Keratinocyte (primary cell): ENCODE measurements at places on chromosomes 5 and 9. TPM values are rescaled to one million over a fixed set of nuclear protein-coding genes. Genes with fewer than 3 reads are reported as not detected.

LIFR gene
- 1.00 to 1.1 TPM (median 1.0 TPM) in 3 replicates for polyA plus RNA-seq

FAM221B gene
- not detected in 3 replicates for polyA plus RNA-seq

C9orf43 gene
- 0.75 to 0.91 TPM (median 0.89 TPM) in 3 replicates for polyA plus RNA-seq

DNA sequence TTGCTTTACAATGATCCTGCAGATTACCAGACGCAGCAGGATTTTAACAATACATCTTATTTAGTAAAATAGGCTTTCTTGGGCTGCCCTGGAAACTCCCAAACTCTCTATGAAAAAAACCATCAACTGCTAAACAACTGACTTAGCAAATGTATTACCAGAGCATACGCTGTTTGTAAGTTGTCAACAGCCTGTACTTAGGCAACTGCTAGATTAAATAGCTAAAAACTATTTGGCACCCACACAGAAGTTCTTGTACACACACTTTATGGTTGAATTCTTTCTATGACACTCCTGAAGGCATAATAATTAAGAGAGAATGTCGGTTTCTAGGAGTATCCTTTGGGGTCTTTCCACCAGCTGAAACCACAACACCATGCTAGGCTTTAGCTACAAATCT is 123.9 kb downstream of the FBXO38 start:
- no peak overlapping the region for H3K4me3 ChIP-seq
- H3K36me3 ChIP-seq = no peaks in the 10 kb centered on the region
- no peaks in the 10 kb centered on the region for H3K27me3 ChIP-seq

DNA sequence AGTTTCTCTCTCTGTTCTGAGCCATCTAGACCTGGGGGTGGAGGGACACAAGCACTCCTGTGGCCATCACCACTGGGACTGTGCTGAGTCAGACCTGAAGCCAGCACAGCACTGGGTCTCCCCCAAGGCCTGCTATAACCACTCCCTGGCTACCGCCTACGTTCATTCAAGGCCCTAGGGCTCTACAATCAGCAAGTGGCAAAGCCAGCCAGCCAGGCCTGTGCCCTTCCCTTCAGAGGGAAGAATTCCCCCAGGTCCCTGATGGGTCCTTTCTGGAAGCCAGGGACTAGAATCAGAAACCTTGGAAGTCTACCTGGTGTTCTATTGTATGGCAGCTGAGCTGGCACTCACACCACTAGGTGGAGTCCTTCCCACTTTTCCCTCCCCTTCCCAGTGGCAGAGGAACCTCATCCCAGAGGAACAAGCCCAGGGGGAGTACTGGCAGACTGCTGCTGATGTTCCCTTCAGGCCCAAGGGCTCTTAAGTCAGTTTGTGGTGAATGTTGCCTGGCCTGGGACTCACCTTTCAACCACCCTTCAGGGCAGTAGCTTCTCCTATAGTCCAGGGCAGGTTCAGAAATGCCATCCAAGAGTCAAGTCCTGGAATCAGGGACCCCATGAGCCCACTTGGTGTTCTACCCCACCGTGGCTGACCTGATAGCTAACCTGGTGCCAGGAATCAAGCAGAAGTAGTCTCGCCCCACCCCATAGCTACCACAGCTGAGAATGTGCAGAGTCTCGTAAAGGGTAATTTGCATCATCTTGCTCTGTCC is 20.0 kb downstream of the JMY start:
- no peaks in the 10 kb centered on the region for H3K36me3 ChIP-seq
- no peak overlapping the region for H3K27ac ChIP-seq
- H3K4me3 ChIP-seq = no peak overlapping the region
- no peaks in the 10 kb centered on the region for H3K27me3 ChIP-seq
- peaks cover 7% of the 10 kb centered on the region for H3K4me1 ChIP-seq

DNA sequence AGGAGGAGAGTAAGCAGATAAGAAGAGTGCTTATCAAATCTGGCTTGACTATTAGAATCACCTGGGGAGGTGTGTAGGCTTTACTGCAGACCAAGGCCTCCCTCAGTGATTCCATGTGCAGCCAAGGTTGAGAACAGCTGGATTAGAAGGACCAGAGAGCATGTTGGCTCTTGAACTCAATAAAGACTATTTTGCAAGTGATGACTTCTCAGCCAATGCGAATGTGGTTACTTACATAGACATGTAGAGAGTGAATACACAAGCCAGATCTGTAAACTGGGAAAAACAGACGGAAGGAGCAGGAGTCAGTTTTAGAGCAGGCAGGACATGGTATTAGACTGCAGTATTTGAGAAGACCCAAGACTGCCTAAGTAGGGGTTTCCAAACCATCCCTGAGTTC is 48.5 kb downstream of the MAMDC2 start:
- no peaks in the 10 kb centered on the region for H3K36me3 ChIP-seq
- no peak for DNase-seq
- no peak overlapping the region for H3K4me3 ChIP-seq
- no peaks in the 10 kb centered on the region for H3K27me3 ChIP-seq
- H3K4me1 ChIP-seq = no peaks in the 10 kb centered on the region

DNA sequence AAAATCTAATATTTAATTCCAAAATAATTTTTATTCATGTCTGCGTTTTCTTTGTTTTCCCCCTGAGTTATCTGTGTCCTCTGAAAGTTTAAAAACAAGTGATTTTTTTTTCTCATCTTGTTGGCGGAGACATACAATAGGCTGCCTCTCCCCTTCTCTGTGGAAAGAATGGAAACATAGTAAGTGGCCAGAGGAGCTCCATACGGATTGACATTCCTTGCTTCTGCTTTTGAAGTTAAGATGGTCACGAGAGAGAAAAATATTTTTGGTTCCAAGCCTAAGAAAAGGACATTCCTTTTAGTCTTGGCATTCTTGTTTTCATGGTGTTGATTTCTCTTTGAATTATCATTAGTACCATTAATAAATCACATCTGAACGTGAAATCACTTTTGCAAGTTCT is 28.3 kb downstream of the ZNF462 start:
- H3K36me3 ChIP-seq = no peaks in the 10 kb centered on the region
- H3K27ac ChIP-seq = no peak overlapping the region
- peaks cover 69% of the 10 kb centered on the region for H3K4me1 ChIP-seq

- H3K27ac ChIP-seq = no peak overlapping the region
- DNase-seq = no peak
- no peaks in the 10 kb centered on the region for H3K36me3 ChIP-seq
- H3K4me1 ChIP-seq = no peaks in the 10 kb centered on the region
- H3K4me3 ChIP-seq = no peak overlapping the region
These were observed 135.7 kb downstream of the OLFM1 start for GRCh38 chr9:135222881-135223760.

DNA sequence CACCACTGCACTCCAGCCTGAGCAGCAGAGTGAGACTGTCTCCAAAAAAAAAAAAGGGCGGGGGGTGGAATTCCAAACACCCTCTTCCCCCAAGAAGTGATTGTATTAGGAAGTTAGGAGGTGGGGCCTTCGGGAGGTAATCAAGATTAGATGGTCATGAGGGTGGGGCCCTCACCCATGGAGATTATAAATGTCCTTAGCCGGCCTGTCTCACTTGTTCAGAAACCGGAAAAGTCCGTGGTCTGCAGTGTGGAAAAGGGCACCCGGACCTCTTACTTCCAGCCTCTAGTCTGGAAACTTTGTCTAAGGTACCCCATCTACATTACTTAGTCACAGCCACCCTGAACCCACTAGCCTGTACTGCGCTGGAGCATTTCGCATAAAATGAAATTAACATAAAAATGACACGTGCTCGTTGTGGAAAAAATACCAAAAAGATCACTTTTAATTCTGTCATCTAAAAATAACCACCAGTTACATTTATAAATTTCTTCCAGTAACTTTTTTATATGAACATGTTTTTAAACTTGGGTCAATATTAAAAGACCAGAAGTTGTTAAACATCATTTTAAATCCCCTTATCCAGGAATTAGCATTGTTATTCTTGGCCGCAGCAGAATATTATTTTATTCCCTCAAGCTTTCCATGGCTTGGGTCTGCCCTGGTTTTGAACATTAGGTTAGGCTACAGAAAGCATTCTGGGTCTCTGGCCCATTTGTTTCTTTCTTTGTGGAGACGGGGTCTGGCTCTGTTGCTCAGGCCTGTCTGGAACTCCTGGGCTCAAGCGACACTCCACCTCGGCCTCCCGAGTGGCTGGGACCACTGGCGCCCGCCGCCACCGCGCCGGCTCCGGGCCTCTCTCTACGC is 1.2 kb upstream of the CKS2 start:
- H3K4me3 ChIP-seq = peak overlapping the region; percentile 91
- H3K4me1 ChIP-seq = peaks cover 19% of the 10 kb centered on the region
- H3K27me3 ChIP-seq = no peaks in the 10 kb centered on the region

- peaks cover 17% of the 10 kb centered on the region for H3K4me1 ChIP-seq
- DNase-seq = no peak
- peak overlapping the region; percentile 87 for H3K4me3 ChIP-seq
- no peak overlapping the region for H3K27ac ChIP-seq
- H3K36me3 ChIP-seq = peaks cover 3% of the 10 kb centered on the region
These were observed 15.5 kb downstream of the TRIM7 start for GRCh38 chr5:181189363-181189961.

GRCh38 chr5:61429906-61430305 is 97.8 kb downstream of the ZSWIM6 start:
- H3K27ac ChIP-seq = no peak overlapping the region
- H3K27me3 ChIP-seq = no peaks in the 10 kb centered on the region
- H3K36me3 ChIP-seq = no peaks in the 10 kb centered on the region
- no peak for DNase-seq
- H3K4me3 ChIP-seq = no peak overlapping the region

DNA sequence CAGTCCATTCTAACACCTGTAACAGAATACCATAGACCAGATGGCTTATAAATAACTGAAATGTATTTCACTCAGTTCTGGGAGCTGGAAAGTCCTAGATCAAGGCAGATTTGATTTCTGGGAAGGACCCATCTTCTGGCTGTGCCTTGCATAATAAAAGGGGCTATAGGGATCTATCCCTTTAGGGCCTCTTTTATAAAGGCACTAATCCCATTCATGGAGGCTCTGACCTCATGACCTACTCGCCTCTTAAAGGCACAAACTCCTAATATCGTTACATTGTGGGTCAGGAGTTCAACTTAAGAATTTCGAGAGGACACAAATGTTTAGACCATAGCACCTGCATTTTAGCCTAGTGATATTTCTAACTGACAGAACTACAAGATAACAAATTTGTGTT is 619.0 kb downstream of the CDH18 start:
- H3K27me3 ChIP-seq = no peaks in the 10 kb centered on the region
- H3K4me3 ChIP-seq = no peak overlapping the region
- H3K27ac ChIP-seq = no peak overlapping the region
- DNase-seq = no peak
- H3K4me1 ChIP-seq = no peaks in the 10 kb centered on the region
- no peaks in the 10 kb centered on the region for H3K36me3 ChIP-seq
